ENCODE measurements at places on chromosomes 2 and 18.

DNA sequence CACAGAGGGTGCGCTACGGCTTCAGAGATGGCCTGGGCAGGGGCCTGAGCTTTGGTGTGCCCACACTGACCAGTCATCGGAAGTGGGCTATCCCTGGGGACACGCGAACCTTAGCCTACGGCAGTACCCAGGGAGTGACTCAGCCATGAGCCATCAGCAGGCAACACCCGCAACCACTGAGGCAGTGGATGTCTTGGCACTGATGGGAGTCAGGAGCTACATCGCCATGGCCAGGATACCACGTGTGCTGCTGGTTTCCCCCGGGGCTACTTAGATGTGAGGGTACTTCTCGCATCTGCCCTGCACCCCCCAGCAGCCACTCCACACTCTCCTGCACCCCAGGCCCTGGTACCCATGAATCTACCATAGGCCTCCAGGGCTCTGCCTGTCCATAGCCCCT lies 12.8 kb upstream of the HPCAL1 start:
- no peaks in the 10 kb centered on the region for H3K36me3 ChIP-seq
- no peak overlapping the region for H3K27ac ChIP-seq
- H3K4me3 ChIP-seq, result no peak overlapping the region
- peaks cover 20% of the 10 kb centered on the region for H3K4me1 ChIP-seq

GRCh38 chr2:71558300-71559051 lies 105.1 kb downstream of the DYSF start:
- no peaks in the 10 kb centered on the region for H3K36me3 ChIP-seq
- H3K27me3 ChIP-seq, result peaks cover 15% of the 10 kb centered on the region
- H3K27ac ChIP-seq, result no peak overlapping the region
- no peaks in the 10 kb centered on the region for H3K4me1 ChIP-seq
- no peak overlapping the region for H3K4me3 ChIP-seq
- no peak for DNase-seq

DNA sequence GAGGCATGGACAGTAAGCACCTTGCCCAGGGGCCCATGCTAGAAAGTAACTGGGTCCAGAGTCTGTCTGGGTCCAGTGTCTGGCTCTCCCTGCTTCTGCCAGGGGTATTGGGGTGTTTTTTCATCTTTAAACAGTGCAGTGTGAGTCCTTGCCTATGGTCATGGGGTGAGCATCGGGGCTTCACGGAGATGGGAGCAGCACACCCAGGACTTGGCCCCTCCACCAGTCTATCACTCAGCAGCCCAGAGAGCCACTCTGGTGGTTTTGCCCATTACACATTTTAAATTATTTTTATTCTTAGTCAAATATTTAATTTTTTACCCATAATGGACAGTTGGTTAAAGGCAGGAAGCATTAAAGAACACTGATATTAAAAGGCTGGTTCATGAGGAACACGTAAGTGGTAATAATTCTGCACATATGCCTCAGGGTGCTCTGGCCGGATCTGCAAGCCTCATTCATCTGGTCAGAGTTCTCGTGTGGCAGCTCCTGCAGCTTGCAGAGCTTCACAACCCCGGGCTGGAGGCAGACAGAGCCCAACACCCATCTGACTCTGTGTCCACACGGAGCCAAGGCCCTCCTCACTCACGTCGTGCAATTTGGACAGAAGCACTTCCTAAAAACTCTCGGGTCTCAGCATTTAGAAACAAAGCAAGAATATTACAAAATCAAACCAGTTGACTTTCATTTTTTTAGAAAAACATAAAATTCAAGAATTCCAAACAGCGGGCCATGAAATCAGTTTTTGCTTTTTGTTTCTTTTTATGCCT lies 204.1 kb downstream of the CTIF start:
- H3K4me1 ChIP-seq, result no peaks in the 10 kb centered on the region
- H3K36me3 ChIP-seq, result no peaks in the 10 kb centered on the region
- H3K4me3 ChIP-seq, result no peak overlapping the region

GRCh38 chr2:126788113-126788512 lies 110.6 kb upstream of the TEX51 start:
- no peaks in the 10 kb centered on the region for H3K4me1 ChIP-seq
- no peak for DNase-seq
- no peak overlapping the region for H3K27ac ChIP-seq

DNA sequence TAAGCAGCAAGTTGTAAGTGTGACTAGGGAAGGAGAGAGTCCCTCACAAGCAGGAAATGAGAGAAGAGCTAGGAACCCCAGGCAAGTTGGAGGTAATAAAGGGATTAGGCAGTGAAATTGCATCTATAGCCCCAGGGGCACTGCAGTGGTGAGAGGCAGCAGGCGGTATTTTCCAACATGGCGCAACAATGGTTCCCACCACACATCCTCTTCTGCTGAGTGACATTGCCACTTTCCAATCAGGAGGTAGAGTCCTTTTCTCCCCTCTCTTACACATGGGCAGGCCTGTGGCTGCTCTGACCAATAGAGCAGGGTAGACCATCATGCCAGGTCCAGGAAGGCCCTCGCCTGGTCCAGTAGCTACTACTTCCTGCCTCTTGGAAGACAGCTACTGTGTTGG lies 86.6 kb downstream of the DNER start:
- H3K4me1 ChIP-seq, result no peaks in the 10 kb centered on the region
- H3K36me3 ChIP-seq, result no peaks in the 10 kb centered on the region
- no peaks in the 10 kb centered on the region for H3K27me3 ChIP-seq
- no peak overlapping the region for H3K27ac ChIP-seq
- no peak for DNase-seq
- H3K4me3 ChIP-seq, result no peak overlapping the region

- H3K27me3 ChIP-seq, result no peaks in the 10 kb centered on the region
- no peak overlapping the region for H3K27ac ChIP-seq
- H3K36me3 ChIP-seq, result no peaks in the 10 kb centered on the region
- no peaks in the 10 kb centered on the region for H3K4me1 ChIP-seq
Measured at GRCh38 chr2:186575302-186575701, 14.6 kb upstream of the ITGAV start.
